ENCODE measurements at places on chromosomes 12 and 14.

- DNase-seq, result no peak
Observed at GRCh38 chr14:99612738-99613330, 8.8 kb upstream of the CCDC85C start.

- DNase-seq, result no peak
Observed at GRCh38 chr12:39804898-39805297, 185.3 kb upstream of the ABCD2 start.

DNA sequence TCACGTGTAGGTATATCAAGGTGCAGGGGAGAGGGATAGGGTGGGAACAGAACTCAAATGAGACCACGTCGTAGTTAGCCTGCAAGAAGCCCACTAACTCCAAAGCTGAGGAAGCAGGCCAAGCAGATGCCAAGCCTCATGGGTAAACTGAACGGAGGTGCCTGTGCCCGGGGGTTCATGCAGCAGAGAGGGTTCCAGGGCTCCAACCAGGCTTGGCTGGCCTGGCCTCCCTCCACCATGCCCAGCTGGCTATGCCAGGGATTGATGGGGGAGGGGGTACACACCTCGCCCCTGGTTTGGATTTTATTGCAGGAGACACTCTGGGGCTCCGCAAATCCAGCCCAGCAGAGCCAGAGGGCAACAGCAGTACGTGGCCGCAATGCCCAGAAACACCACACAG lies 27.3 kb downstream of the PXN start:
- DNase-seq, result no peak

GRCh38 chr12:1050059-1050707 lies 59.2 kb downstream of the ERC1 start:
- DNase-seq, result no peak

DNA sequence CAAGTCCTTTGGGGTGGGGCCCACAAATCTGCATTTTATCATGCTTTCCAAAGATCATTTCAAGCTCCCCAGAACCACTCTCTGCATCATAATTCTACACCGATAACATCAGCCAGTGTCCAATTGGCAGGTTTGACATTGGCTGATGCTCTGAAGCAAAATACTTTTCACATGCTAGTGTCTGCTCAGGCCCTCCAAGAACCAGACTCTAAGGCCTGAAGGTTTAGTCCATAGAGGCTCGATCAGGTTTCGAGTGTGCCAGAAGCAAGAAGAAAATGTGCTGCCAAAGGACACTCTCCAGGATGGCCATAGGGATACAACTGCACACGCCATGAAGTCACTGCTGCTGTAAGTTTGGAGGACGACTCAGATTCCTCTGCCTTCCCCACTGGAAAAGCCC lies 280.3 kb downstream of the KSR2 start:
- DNase-seq, result peak; percentile 38

DNA sequence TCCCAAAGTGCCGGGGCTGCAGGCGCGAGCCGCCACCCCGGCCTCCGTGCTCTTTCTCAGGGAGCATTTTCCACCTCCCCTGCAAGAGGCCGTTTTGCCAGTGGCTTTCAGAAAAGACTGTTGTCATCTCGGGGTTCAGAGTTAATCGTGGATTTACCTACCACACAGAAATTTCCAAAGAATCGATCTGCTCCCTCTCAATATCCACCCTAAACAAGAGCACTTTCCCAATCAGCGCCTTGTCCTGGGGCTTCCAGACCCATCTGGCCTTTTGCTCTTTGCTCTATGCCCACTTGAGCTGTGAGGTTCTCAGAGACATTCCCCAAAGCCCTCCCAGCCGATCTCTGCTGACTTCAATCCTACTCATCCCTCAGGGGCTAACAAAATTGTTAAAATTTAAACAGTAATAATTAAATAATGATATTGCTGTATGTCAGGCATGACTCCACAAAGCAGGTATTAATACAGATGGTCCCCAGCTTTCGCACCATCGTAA lies 86.6 kb downstream of the NINJ2 start:
- DNase-seq, result no peak

DNA sequence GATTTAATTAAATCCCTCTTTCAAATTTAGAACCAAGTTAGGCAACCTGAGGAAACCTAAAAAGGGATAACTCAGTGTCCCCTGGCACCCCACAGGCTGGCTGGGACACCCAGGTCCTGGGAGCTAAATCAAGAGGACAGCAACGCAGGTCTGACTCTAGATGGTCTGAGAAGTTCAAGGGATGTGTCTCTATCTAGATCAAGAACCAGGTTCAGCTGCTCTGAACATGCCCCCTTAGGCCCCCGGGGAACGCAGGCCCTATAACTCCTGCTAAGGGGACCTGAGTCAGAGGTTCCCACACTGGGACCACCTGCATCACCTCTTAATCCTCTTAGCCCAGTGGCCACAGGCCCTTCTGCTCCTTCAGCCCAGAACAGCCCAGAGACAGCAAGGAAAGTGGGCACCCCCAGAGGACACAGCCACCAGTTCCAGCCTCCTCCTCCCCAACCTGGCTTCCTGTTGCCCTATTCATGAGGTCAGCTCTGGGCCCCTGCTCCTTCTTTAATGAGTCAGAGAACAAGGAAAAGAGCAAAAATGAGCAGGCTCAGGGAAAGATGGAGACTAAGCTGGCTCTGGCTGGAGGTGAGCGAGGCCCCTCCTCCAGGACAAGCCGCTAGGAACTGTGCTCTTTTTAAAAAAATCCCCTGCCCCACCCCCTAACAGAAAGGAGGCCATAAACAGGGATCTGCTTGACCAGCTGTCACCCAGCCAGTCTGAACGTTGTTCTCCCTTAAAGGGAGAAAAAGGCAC lies 10.8 kb downstream of the PITPNM2 start:
- DNase-seq, result no peak

GRCh38 chr14:100618318-100618693 lies 31.1 kb upstream of the BEGAIN start:
- DNase-seq, result no peak

- no peak for DNase-seq
Observed at GRCh38 chr12:49000346-49000745, 1.2 kb upstream of the DDN start.

- no peak for DNase-seq
Observed at GRCh38 chr14:77023001-77023996, 5.2 kb downstream of the IRF2BPL start.

DNA sequence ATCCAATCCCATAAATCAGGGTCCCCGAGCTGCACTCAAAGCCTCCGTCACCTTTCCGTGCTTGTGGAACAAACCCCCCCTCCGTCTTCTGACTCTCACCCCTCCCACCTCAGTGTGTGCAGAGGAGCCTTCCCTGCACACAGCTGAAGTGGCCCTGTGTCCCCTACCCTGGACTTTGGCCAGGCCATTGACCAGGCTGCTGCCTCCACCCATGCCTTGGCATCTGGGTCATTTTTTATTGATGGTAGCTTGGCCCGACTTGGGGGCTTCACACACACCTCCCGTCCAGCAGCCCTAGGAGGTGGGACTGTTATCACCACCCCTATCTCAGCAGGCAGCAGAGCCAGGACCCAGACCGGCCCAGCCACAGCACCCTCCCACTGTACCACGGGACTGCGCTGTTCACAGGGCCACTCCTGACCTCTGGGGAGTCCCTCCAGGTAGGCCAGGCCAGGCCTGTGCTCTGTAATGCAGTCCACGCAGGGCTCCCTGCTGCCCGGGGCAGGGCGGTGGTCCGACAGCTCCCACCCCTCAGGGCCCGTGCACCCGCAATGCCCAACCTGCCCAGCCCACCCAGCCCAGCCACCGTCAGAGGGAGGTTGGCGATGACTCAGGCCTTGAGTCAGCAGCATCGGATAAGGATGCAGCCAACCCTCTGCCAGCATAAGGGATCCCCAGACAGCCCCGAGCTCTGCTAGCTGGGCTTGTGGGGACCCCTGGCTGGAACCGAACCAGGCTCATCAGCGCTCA lies 9.2 kb upstream of the INF2 start:
- DNase-seq, result no peak

DNA sequence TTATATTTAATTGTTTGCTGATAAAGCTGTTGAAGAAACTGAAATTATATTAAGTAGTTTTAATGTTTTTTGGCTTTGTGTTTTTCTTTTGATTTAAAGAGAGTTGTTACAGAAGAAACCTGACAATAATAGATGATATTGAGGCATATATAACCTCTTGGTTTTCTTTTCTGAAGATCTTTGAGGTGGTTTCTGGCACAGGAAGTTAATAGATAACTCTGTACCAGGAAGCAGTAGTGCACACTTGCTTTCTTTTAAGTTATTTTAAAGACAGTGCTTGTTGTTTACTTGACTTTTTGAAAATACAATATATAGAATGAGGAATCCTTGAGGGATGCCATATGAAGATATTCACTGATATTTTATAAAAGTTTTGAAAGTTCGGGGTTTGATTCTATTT lies 209.0 kb upstream of the FBXO33 start:
- no peak for DNase-seq

- DNase-seq, result no peak
Observed at GRCh38 chr12:124524231-124524925, 43.0 kb downstream of the NCOR2 start.

- peak; percentile 84 for DNase-seq
Observed at GRCh38 chr14:105414456-105415371, 4.9 kb upstream of the MTA1 start.

DNA sequence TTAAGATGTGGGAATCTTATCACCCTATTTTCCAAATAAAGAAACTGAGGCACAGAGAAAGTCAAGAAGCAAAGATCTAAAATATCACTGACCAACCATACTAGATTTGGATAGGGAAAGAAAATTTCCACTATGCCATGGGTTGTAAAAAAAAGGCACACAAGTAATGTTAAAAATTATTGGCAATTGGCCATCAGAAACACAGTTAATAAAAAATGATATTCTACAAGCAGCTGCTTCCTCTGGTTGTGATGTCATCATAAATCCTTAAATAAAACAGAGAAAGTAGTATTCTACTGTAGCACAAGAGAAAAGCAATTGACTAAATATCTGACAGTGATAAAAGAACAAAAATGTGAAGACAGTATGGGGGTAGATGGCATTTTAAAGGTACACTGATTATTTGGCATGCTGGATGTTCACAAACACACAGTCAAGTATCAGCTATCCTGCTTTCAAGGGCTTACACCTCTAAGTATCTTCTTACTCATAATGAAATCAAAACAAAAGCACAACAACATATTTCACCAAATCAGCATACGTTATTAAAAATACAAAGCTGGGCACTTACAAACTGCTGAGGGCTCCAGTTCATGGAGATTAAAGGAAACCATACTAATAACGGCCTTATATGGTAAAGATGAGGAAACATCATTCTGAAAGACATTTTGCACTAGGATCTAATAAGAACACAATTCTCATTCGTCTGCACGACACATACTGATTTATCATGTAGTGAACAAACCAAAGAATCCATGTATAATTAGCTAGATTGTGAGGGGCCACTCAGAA lies 45.7 kb downstream of the CORO1C start:
- no peak for DNase-seq

- DNase-seq, result no peak
Observed at GRCh38 chr14:92105073-92105892, 1.1 kb downstream of the ATXN3 start.

- no peak for DNase-seq
Observed at GRCh38 chr14:91870001-91870400, 2.7 kb upstream of the TC2N start.

DNA sequence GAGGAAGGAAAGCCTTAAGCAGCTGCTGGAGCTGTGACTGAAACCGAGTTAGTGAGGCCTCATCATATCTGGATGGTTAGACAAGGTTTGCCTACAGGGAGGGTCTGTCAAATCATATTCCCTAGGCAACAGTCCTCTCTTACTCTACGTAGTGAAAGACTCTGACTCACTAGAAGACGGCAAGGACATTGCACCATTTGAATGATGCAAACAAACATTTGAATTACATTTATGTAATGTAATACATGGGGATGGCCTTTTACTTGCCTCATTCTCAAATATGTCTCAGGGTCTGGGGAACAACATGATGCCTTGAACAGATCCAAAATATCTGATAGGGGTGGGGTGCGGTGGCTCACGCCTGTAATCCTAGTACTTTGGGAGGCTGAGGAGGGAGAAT lies 29.8 kb upstream of the STRAP start:
- DNase-seq, result no peak

DNA sequence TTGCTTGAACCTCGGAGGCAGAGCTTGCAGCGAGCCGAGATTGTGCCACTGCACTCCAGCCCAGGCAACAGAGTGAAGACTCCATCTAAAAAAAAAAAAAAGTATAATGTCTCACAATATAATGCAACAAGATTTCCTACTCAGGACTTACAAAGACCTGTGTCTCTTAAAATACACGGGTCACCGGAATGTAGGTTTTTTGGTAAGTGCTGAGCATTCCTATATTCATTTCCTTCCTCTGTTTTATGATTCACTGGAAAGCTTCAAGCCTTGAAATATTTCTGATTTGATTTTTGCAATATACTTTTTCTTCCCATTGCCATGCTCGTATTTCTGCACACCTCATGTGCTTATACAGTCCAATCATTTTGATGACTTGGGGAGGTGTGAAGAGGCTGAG lies 245.8 kb downstream of the FBXL14 start:
- DNase-seq, result no peak

DNA sequence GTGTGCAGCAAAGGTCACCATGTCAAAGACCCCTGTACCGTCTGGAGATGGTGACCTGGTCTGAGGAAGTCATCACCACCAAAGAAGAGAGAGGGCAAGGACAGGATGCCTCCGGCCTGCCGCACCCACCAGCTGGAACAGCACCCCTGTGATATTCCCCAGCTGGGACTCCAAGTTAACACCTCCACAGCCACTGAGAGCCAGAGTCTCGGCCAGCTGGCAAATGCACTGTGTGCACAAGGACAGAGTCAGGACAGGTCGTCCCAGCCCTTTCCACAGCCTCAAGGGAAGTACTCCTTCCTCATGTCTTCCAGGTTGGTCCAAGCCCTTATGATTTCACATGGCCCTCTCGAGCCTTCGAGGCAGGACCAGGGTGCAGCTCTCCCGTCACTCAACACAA lies 19.3 kb upstream of the FKBP4 start:
- no peak for DNase-seq

GRCh38 chr12:65895759-65896656 lies 71.7 kb downstream of the HMGA2 start:
- DNase-seq, result no peak

GRCh38 chr12:22543246-22544037 lies 900 bp downstream of the C2CD5 start:
- DNase-seq, result peak; percentile 82

GRCh38 chr12:126847005-126847629 lies 1419.9 kb upstream of the TMEM132C start:
- DNase-seq, result no peak

GRCh38 chr12:57896434-57897201 lies 44.7 kb upstream of the ATP23 start:
- DNase-seq, result peak; percentile 88

- no peak for DNase-seq
Observed at GRCh38 chr14:39768589-39768988, 336.4 kb upstream of the FBXO33 start.
